ENCODE measurements at places on chromosomes 7 and 10. TPM values are rescaled to one million over a fixed set of nuclear protein-coding genes. Genes with fewer than 3 reads are reported as not detected.

DNA sequence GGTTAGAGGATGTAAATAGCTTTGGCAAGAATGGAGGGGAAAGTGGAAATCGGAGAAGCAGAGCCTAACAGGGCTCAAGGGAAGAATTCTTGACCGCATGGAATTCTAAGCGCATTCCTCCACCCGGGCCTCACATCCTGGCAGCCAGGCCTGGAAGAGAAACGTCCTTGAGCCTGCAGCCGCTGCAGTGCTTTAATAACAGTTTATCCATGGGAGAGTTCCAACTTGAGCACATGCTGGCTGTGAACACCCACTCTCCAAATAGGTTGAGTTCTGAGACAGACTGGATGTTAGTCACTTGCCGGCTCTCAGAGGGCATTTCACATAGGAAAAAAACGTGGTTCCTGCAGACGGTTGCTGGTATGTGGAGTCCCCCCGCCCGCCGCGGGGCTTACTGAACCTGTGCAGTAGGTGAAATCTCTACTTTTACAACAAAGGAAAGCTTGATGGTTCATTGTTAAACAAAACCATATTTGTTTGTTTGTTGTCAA is 61.4 kb upstream of the STEAP1B start:
- peak; percentile 93 for DNase-seq

DNA sequence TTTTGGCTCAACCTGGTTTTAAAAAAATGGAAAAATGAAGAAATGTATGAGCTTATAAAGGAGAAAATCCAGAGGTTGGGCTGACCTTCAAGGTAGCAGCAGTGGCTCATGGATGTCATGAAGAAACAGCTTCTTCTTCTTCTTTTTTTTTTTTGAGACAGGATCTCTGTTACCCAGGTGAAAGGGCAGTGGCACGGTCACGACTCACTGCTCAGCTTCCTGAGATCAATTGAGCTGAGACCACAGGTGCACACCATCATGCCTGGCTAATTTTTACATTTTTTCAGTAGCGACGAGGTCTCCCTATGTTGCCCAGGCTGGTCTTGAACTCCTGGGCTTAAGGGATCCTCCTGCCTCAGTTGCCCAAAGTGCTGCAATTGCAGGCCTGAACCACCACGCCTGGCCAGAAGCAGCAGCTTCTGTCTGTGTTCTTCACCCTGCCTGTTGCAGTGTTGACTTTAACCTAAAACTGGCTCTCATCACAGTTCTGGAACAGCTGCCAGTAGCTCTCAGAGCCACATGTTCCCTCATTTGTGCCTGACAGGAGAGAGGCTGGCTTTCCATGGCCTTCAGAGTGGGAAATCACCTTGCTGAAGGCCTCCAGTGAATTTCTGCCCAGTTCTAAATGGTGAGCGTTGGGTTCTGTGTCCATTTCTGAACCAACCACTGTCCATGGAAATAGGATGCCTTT is 117.7 kb downstream of the PFKFB3 start:
- DNase-seq = no peak

The SLC39A12 gene
- polyA plus RNA-seq = 0.05 TPM

- DNase-seq = no peak
Observed at GRCh38 chr10:74227697-74228424, 76.8 kb downstream of the ADK start.

The CRYGN gene
- polyA plus RNA-seq = 0.07 TPM

GRCh38 chr7:108327353-108327752 is 128.9 kb downstream of the NRCAM start:
- no peak for DNase-seq

The STX1A gene
- 1.8 TPM for polyA plus RNA-seq
